ENCODE measurements at places on chromosomes 2 and 18.

DNA sequence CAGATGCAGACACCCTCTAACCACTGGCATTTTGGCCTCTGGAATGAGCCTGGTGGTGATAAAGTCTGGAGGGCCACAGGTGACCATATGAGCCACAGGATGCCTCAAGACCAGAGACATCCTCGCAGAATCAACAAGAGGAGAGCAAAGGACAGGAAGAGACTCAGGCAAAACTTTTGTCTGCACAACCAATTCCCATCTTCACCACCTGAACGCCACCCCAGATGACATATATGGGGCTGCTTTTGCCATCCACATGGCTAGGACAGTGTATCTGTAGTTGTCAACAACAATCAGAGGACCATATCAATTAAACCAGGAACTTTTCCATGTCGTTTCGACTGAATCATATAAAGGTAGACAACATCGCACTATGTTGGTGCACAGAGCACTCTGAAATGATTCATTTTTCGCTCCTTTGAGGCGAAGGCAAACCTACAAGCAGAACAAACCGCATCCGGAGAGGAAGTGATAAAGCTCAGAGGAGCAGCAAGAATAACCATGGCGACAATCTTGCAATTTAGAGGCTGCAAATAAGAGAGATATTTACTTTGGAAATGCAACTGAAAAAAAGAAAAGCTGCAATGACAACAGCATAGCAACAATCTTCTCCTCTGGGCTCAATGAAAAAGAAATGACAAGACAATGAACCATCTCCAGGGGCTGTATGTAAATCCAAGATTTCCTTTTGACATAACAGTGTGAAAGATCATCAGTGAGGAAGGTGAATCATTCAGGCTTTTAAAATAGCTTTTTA lies 204.5 kb downstream of the ARL4C start:
- no peak for DNase-seq

- DNase-seq = no peak
These were observed 845 bp downstream of the CFAP210 start for GRCh38 chr2:169693360-169693759.

DNA sequence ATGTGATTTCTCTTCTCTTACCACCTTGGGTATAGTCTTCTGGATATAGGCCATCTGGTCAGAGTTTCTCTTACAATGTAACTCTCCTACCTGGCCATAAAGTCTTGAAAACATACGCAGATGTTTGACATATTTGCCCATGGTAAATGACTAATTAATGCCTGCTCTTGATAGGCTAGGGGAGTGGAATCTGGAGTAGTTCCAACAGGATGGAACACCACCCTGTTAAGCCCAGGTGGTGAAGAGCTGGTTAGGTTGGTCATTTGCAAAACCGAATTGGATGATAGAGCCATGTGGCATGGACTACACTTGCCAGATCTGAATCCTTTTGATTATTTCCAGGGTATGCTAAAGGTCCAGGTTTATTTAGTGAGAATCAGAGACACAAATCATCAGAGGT lies 36.5 kb downstream of the HADHB start:
- no peak for DNase-seq

- DNase-seq = no peak
These were observed 20.9 kb upstream of the ANXA4 start for GRCh38 chr2:69721022-69721421.

GRCh38 chr2:121722479-121722878 lies 14.2 kb downstream of the NIFK start:
- DNase-seq = no peak

DNA sequence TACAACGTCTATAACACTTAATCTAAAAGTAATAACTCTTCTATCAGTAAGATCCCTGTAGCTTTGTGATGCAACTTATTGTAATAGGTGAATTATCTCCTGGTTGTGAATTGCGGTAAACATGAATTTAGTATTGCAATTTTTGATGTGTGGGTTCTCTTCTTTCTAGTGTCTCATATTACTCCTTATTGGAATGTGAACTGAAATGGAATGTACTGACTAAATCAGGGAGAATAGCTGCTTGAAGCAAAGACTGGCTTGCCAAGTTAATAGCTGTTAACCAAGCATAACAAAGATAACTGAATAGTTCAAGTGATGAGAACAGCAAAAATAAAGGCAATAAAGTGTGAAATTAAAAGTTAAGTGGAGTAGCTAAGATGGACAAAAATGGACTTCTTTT lies 60.5 kb upstream of the TFPI start:
- no peak for DNase-seq

- no peak for DNase-seq
These were observed 1.9 kb downstream of the SLC11A1 start for GRCh38 chr2:218383892-218384519.

DNA sequence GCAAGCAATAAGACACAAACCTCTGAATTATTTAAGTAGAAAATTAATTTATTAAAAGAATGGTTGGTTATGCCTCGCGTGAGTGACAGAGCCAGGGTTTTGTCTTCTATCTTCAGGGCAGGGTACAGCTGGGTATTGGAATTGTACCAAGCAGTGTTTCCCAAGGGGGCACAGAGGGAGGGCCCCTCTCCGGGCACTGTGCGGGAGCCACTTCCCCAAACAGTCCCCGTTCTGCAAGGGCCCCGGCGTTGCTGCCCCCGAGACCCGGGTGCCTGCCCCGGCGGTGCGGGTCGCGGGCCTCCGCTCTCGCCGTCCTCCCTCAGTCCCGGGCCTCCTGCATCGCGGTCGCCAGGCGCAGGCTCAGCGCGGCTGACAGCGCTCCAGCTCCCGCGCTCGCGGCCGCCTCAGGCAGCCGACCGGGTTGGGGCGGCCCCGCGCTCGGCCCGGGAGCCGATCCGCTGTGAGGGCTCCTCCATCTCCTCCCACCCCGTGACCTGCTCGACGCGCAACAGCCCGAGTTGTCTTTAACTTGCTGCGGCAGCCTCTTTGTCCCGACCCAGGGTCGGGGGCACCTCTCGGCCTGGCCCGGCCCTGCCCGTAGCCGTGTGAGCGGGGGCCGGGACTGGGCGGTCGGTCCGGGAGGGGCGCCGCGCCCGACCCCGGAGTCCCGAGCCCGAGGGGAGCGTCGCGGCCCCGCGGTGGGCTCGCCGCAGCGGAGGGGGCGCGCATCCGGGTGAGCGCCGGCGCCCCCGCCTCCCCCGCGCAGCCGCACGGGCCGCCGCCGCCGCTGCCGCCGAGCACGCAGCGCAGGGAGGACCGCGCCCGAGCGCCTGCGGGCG lies 620 bp upstream of the GALNT1 start:
- DNase-seq = no peak

- DNase-seq = no peak
These were observed 29.6 kb downstream of the MCEE start for GRCh38 chr2:71100195-71100964.

DNA sequence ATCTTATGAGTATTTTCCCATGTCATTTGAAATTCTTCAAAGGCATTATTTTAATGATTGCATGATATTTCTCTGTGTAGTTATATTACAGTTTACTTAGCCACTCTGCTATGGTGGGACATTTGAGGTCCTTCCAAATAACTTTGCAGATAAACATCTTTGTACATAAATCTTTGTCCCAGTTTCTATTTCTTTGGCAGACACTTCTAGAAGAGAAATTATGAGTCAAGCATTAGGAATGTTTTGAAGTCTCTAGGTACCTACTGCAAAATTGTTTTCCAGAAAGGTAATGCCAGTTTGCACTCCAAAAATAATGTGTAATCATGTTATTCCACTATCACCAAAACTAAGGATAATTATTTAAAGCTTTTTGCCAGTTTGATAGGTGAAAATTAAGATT lies 149.7 kb downstream of the EN1 start:
- no peak for DNase-seq
